Left lobe of liver (tissue), 2 donors: ENCODE measurements at places on chromosomes 12 and 14. TPM values are rescaled to one million over a fixed set of nuclear protein-coding genes. Genes with fewer than 3 reads are reported as not detected.

Gene LRRC43
- 0.35 TPM for total RNA-seq

Gene ANO2
- 0.13 TPM for total RNA-seq

Gene CCDC38
- total RNA-seq, result 0.93 TPM

Gene TAS2R31
- 1.0 TPM for total RNA-seq

Gene ZNF664
- total RNA-seq, result 44.5 TPM

Gene MGP
- 5.5 TPM for total RNA-seq

Gene NXPH4
- total RNA-seq, result 0.13 TPM

Gene SERPINA3
- total RNA-seq, result 7,311 TPM

Gene DEPDC4
- total RNA-seq, result 2.5 TPM

Gene RASSF9
- 0.93 TPM for total RNA-seq

Gene GPR84
- not detected for total RNA-seq

Gene DNAJC22
- total RNA-seq, result 42.3 TPM

Gene FAM222A
- 1.8 TPM for total RNA-seq

Gene GLRX5
- 31.4 TPM for total RNA-seq

Gene PLA2G1B
- total RNA-seq, result 3.0 TPM

Gene AQP2
- not detected for total RNA-seq

Gene RNF212B
- total RNA-seq, result not detected

Gene MYF6
- not detected for total RNA-seq

Gene IL22
- total RNA-seq, result not detected

Gene DIO2
- 0.10 TPM for total RNA-seq

Gene HOXC12
- total RNA-seq, result not detected

Gene KRT72
- total RNA-seq, result not detected

Gene CAPZA3
- 0.33 TPM for total RNA-seq

Gene HAL
- 210 TPM for total RNA-seq

Gene ETNK1
- 28.3 TPM for total RNA-seq

Gene COCH
- 0.33 TPM for total RNA-seq

Gene SYT1
- 0.91 TPM for total RNA-seq

Gene CLEC14A
- total RNA-seq, result 5.7 TPM

Gene NGB
- total RNA-seq, result not detected

Gene XRCC3
- 1.2 TPM for total RNA-seq

Gene KRT79
- not detected for total RNA-seq

Gene ABCD2
- 0.03 TPM for total RNA-seq

Gene GPRC5D
- total RNA-seq, result not detected

Gene MIP
- total RNA-seq, result 0.60 TPM

Gene OASL
- 2.5 TPM for total RNA-seq

Gene MYO1H
- total RNA-seq, result not detected

Gene ATF7
- total RNA-seq, result 18.1 TPM

Gene MSI1
- not detected for total RNA-seq

Gene VDR
- 0.28 TPM for total RNA-seq

Gene FBXO21
- total RNA-seq, result 19.2 TPM

Gene DHRS4L2
- total RNA-seq, result 46.4 TPM

Gene REP15
- 1.0 TPM for total RNA-seq

Gene SETD1B
- total RNA-seq, result 12.8 TPM

Gene CRIP1
- total RNA-seq, result 3.2 TPM

Gene DIO3
- 0.13 TPM for total RNA-seq

Gene SPPL3
- total RNA-seq, result 17.5 TPM

Gene IKBIP
- 2.6 TPM for total RNA-seq

Gene SMIM41
- not detected for total RNA-seq

Gene REM2
- 0.13 TPM for total RNA-seq
